ENCODE measurements at places on chromosomes 3 and 15.

- no peak for DNase-seq
Observed at GRCh38 chr3:7897655-7898054, 604.0 kb upstream of the LMCD1 start.

- DNase-seq, result peak; percentile 61
Observed at GRCh38 chr3:170815340-170815739, 54.7 kb downstream of the RPL22L1 start.

- DNase-seq, result no peak
Observed at GRCh38 chr15:50810128-50810527, 44.6 kb upstream of the SPPL2A start.

GRCh38 chr3:64270866-64271260 is 45.6 kb upstream of the PRICKLE2 start:
- DNase-seq, result no peak

DNA sequence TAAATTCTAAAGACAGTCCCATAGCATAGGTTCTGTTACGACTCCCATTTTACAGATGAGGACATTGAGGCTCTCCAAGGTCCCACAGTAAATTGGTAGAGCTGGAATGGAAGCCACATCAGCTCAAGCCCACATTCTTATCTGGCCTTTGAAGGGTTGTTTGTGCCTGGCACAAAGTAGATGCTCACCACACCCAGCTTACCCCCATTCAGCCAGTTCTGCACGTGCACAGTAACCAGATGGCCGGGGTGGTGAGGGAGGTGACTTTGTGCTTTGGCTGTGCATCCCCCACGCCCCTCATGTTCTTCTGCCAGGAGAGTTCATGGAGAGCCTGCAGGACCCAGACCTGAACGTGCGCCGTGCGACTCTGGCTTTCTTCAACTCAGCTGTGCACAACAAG is 16.2 kb downstream of the RPL32 start:
- no peak for DNase-seq

- peak; percentile 49 for DNase-seq
Observed at GRCh38 chr3:14793126-14793857, 25.5 kb upstream of the FGD5 start.

- DNase-seq, result peak; percentile 73
Observed at GRCh38 chr3:15982667-15983196, 185.0 kb upstream of the ANKRD28 start.

GRCh38 chr3:43249405-43249804 is 36.9 kb upstream of the SNRK start:
- DNase-seq, result no peak

DNA sequence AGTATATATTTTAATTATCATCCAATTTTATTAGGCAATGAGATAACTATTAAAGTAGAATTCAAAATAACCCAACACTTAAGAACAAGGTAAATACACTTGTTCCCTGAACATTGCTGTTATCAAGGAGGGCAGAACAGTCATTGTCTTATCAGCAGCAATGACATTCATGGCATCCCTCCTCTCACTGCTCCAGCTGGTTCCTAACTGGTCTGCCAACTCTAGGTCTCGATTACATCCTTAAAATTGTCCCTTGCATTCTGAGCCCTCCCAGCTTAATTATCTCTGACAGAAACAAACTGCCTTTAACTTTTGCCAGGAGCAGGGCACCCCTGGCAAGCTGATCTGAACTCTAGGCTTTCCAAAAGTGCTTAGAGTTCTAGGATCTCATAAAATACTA is 14.0 kb upstream of the DYNC1LI1 start:
- DNase-seq, result no peak

- no peak for DNase-seq
Observed at GRCh38 chr3:72395776-72396311, 452.4 kb downstream of the SHQ1 start.

Measured in islet precursor cell (in vitro differentiated cells).